Cardiac muscle cell (in vitro differentiated cells and primary cell): ENCODE measurements at places on chromosomes 5 and 9. TPM values are rescaled to one million over a fixed set of nuclear protein-coding genes. Genes with fewer than 3 reads are reported as not detected.

The MTAP gene
- total RNA-seq: 14.1 and 21.5 TPM in 2 replicates

GRCh38 chr5:33891446-33891787, 373 bp downstream of the ADAMTS12 start:
- DNase-seq: no peak

The UBE2QL1 gene
- total RNA-seq: 5.9 and 8.8 TPM in 2 replicates

GRCh38 chr5:179123491-179124272, 63.5 kb downstream of the ZNF354C start:
- no peak for DNase-seq

DNA sequence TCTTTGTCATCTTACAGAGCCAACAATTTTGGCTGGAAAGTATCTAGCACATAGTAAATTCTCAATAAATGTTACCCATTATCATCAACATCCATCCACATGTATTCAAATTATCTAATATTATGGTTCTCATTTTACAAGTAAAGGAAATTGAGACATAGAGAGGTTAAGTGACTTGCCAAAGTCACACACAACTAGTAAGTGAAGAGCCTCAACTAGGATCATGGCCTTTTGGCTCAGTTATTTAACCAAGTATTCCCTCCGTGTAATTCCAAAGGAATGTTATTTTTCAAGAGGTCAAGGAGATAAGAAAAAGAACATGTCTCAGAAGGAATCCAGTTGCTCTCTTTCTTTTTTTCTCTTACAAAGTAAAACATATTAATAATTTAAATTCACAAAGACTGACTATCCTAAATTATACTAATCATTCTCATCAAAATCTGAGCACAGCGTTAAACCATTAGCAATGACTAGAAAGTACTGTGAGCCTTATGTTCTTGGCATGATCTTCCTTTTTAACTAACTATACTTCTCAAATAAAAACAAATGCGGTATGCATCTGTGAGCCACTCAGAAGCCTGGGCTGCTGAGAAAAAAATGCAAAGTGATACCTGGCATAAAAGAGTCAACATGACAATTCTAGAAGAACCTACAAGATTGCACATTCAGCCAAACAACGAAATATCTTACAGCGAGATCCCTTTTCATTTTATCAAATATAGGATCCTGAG, 350.9 kb downstream of the GLIS3 start:
- DNase-seq: no peak

- DNase-seq: peak; percentile 39
These were observed 236.8 kb upstream of the IRX4 start for GRCh38 chr5:2119573-2119972.

The KIF4B gene
- not detected in 2 replicates for total RNA-seq

The KCNMB1 gene
- 1.9 and 2.9 TPM in 2 replicates for total RNA-seq

DNA sequence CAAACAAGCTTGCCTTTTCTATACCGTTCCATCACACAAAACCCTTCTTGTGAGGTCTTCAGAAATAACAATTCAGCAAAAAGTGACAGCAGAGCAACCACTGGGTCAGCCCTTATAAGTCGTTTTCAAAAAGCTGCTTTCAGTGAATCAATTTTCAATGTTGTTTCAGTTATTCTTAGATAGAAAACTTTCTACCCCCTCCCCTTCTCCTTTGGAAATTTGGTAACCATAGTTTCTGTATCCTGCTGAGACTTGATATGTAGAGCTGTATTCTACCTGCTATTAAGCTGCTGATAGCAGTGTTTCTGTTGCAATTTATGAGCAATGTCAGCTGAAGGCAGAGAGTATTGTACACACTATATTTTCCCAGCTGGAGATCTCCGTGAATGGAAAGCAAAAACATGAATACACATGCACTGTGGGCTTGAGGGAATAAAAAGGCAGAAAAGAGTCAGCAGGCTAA, 75.7 kb downstream of the ZNF608 start:
- no peak for DNase-seq
